Hippocampal formation (tissue), 2 donors: ENCODE measurements at places on chromosomes 2 and 18.
A peak's percentile ranks its signal among the peaks of the same experiment; 100 is the strongest.

GRCh38 chr18:11553098-11553940 lies 56.1 kb upstream of the SLC35G4 start:
- no peak for DNase-seq

GRCh38 chr2:46383784-46384456 lies 86.7 kb downstream of the EPAS1 start:
- DNase-seq: no peak

- peak; percentile 63 for DNase-seq
Observed at GRCh38 chr2:6896930-6897759, 19.6 kb downstream of the RSAD2 start.

DNA sequence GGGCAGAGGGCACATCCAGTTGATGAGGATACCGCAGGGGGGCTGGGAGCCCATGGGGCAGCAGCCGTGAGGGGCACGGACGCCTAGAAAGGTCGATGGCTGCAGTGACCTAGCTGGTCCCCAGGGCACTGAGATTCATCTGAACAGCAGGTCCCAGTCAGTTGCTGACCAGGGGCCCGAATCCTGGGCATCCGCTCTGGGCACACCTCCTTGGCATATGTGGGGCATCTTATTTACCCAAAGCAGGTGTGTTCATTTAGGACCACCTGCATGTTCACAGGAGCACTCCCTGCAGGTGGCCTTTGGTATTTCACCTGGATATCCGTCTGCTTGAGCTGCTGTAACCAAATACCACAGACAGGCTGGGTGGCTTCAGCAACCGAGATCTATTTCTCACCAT lies 72.0 kb upstream of the ODC1 start:
- DNase-seq: no peak

DNA sequence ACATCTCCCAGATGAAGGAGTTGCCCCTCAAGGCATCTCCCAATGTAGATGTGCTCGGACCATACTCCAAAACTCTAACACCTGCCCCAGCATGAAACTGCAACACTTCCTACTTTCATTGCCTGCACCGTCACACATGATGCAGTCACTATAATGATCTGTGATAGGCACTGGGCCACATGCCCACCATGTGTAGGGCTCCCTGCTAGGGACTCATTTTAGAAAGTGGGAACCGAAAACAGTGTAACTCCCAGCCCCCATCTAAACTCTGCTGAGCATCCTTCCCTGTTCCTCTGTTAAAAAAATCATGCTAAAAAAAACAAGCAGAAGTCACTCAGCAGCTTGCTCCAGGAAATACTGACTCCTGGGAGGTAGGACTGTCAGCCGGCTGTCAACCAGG lies 496.1 kb upstream of the RAB6C start:
- no peak for DNase-seq

GRCh38 chr2:158006961-158007719 lies 94.5 kb upstream of the UPP2 start:
- DNase-seq: no peak
